ENCODE measurements at places on chromosomes 2 and 18.

GRCh38 chr2:239014458-239015217 is 166.8 kb downstream of the TWIST2 start:
- no peak for DNase-seq

GRCh38 chr2:148013876-148014275 is 6.7 kb downstream of the ORC4 start:
- no peak for DNase-seq

DNA sequence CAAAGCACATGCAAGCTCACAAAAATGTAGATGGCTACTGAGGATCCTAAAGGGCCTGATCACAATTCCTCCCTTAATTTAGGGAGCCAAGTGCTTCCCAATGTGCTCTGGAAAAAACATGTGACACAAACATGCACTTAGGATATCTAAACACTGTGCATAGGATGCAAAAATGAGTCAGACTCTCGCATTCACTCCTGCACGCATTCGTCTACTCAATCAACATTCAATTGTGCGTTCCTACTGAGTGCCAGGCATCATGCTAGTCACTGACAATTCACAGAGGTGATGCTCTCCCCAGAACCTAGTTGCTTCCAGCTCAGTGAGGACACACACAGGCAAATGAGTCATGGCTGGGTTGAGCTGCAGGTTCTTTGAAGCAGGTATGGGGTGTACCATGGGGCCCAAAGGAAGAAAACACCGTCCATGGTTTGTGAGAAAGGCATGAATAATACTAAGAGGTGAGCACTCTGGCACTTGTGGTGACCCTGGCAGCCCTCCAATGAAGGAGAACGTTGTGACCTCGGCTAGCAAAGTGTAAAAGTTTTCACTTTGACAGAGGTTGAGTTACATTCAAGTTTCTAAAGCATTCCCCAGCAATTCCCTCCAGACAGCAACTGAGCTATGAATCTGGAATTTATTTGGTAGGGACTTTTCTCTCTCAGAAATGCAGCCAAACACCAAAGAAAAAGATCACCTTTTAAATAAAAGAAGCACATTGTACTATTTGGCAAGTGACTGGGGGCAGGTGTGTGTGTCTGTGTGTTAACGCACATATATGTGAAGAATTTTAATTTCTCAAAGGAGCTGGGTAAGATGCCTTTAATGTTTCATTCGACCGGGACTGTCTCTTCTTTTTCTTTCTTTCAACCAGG is 173.3 kb downstream of the ALPK2 start:
- no peak for DNase-seq

- no peak for DNase-seq
Measured at GRCh38 chr2:69933254-69933828, 18.4 kb downstream of the MXD1 start.

DNA sequence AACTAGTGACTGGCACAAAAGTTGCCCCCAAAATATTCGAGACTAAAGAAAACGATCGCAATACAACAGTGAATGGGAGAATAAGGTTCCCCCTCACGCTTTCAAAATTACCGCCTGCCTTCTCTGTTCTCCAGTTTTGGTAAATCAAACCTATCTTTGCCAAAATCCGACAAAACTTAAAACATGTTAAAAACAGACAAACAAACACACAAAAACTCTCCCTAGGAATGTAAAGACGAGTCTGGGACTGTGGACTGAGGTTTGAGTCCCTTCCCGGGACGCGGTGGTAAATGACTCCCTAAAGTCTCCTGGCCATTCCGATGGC is 435 bp upstream of the IMPACT start:
- no peak for DNase-seq

GRCh38 chr2:145343287-145343686 is 823.4 kb upstream of the ZEB2 start:
- DNase-seq: no peak

DNA sequence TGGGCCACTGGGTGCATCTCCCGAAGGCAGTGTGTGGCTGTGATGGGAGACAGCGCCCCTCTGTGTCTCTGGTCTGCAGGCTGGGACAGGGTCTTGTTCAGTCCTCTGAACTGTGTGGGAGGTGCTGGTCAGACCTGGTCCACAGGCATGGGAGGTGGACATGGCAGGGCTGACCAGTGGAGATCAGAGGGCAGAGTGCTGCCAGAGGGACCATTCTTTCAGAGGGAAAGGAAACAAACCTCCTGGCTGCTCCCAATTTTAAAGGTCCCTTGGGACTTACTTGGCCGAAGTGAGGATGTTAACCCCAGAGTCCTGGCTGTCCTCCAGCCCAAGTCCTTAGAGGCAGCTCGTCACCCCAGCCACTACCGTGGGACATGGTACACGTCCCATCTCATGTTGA is 4.0 kb downstream of the CAPN13 start:
- peak; percentile 31 for DNase-seq

DNA sequence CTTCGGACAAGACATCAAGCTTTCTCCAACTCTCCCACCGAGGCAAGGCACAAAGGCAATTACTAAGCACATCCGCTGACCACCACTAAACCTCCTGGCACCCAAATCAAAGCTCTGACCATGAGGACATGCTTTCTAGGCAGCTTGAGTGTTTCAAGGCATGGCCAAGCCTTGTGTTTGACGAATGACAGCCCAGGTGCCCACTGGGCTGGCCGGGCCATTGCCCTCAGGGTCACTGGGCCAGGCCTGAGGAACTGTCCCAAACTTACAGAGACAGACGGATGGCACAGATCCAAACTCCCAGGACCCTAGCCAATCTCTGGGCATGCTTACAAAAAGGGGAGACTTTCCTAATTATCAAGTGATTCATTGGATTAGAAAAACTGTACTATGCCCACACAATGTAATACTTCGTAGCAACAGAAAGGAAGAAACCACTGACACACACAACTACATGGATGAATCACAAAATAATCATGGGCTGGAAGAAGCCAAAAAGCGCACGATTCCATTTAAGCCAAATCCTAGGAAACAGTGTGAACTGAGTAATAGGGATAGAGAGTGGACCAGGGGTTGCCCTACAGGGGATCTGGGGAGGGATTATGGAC is 20.2 kb downstream of the CRACDL start:
- DNase-seq: no peak

DNA sequence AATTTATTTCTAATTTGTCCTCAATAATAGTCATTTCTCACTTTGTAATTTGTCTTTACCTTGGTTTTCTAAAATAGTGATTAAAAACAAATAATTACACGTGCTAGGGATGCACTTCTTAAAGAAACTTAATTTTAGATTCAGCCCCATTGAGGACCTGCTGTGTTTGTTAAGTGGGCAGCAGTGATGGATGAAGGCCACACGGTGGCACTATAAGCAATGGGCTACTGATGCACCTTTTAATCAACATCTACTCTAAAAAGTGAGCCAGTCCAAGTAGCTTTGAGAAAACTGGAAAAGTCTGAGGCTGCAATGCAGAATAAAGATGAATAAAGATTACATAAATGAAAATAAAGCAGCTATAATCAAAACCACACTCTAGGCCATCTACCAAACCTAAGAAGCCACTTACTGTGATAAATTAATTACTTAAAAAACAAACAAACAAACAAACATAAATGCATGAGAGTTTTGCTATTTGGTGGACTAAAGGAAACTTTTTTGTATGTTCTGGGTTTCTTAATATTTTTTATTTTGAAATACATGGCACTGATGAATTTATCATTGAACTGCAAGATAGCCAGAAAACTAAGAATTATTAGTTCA is 89.3 kb downstream of the PDE11A start:
- DNase-seq: no peak

- DNase-seq: no peak
Measured at GRCh38 chr18:58091099-58091611, 47.1 kb downstream of the NEDD4L start.

DNA sequence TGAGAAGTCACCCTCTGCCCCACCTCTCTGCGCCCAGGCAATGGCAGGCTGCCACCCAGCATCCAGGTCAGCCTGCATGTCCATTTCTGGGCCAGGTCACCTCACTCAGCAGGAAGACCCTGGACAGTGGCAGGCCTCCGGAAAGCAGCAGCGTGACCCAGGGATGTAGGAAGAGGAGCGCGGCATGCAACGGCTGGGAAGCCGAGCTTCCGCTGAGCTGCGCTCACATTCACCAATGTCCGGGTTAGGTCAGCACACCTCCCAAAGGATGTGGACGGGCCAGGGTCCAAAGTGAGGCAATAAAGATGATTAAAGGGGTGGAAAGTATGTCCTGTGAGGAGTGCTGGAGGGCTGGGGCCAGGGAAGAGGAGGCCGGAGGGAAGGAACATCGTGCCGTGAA is 174.5 kb downstream of the CTIF start:
- no peak for DNase-seq

- DNase-seq: no peak
Measured at GRCh38 chr2:218386505-218387368, 4.7 kb downstream of the SLC11A1 start.

GRCh38 chr2:108385411-108386071 is 7.8 kb downstream of the SULT1C4 start:
- DNase-seq: no peak

- no peak for DNase-seq
Measured at GRCh38 chr2:217364224-217364623, 504.4 kb upstream of the TNP1 start.

DNA sequence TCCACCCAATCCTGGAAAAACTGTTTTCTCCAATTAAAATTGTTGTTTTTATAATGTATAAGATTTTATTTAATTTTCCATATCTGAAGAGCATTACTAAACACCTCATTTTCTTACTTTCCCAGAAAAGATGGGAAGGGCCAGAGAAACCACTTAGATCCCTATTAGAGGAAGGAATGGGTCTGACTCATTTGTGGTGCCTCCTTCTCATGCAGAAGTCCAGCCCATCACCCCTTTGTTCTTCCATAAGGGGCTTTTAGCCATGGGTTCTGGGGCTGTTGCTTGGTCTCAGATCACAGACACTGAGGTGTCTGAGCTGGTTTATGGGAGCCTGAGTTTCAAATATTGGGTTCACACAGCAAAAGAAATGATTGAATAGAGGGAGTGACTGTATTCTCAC is 152.2 kb downstream of the ESCO1 start:
- no peak for DNase-seq

GRCh38 chr2:39375917-39376316 is 61.2 kb downstream of the MAP4K3 start:
- no peak for DNase-seq

- DNase-seq: no peak
Measured at GRCh38 chr2:21096458-21096857, 27.3 kb upstream of the TDRD15 start.

GRCh38 chr2:152071092-152071491 is 27.8 kb downstream of the CACNB4 start:
- DNase-seq: no peak

- DNase-seq: no peak
Measured at GRCh38 chr2:56465491-56465890, 281.7 kb downstream of the CCDC85A start.

- no peak for DNase-seq
Measured at GRCh38 chr2:4420032-4420431, 716.7 kb downstream of the DCDC2C start.

Data from vagina (tissue), 2 donors.